ENCODE measurements at places on chromosomes 2 and 18. TPM values are rescaled to one million over a fixed set of nuclear protein-coding genes. Genes with fewer than 3 reads are reported as not detected.

- DNase-seq, result no peak
Observed at GRCh38 chr2:64371727-64372126, 82.2 kb upstream of the LGALSL start.

GRCh38 chr2:215677481-215677880 lies 241.6 kb upstream of the FN1 start:
- no peak for DNase-seq

GRCh38 chr2:27209621-27210401 lies 2.0 kb upstream of the ATRAID start:
- no peak for DNase-seq

DNA sequence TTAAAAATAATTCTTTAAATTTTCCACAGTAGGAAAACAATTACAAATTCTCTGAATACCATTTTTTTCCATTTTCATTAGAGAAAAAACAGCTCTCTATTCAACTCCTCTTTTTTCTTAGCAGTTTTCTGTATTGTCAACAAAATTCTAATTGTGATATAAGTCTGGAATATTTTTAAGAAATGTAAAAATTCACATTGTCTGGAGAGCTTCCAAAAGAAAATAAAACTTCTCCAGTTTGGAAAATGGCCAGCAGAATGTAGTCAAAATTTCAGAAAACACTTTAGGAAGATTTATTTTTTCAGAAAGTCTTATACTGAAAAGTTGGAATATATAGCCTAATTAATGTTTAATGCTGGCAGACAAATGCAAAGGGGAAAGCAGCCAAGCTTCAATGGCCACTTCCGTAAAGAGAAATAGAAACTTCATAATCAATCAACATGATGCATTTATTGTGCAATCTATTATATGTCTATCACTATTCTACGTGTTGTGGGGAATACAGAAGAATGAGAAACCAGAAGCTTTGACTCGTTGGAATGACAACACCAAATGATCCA lies 733.2 kb upstream of the PKDCC start:
- no peak for DNase-seq

HOXD13 gene
- total RNA-seq, result not detected

L3MBTL4 gene
- total RNA-seq, result 0.59 TPM

Measured in Right ventricle myocardium superior (tissue), 1 donor.